ENCODE measurements at places on chromosomes 3 and 15.

GRCh38 chr3:160618878-160619277, 53.5 kb upstream of the KPNA4 start:
- peak; percentile 87 for DNase-seq

DNA sequence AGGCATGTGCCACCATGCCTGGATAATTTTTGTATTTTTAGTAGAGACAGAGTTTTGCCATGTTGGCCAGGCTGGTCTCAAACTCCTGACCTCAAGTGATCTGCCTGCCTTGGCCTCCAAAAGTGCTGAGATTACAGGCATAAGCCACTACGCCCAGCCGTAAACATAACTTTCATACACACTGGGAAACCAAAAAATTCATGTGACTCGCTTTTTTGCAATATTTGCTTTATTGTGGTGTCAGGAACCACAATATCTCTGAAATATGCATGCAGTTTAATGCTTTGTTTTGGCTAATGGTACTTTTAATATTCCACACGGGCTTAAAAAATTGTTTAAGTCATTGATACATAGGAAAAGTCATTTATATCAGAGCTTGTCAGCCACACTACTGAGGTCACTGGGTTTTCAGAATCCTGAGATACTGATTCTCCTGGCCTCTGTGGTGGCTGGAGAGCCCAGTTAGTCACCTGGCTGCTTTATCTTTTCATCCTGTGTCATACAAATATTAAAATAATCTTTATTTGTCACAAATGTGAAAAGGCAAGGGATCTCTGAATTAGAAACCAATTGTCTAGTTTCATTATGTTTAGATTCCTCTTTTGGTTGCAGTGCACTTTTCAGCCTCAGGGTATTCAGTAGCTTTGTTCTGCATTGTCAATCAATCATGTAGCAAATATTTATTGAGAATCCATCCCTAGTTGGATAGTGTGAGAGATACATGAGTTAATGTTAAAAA, 10.0 kb downstream of the TMEM62 start:
- DNase-seq: peak; percentile 2

DNA sequence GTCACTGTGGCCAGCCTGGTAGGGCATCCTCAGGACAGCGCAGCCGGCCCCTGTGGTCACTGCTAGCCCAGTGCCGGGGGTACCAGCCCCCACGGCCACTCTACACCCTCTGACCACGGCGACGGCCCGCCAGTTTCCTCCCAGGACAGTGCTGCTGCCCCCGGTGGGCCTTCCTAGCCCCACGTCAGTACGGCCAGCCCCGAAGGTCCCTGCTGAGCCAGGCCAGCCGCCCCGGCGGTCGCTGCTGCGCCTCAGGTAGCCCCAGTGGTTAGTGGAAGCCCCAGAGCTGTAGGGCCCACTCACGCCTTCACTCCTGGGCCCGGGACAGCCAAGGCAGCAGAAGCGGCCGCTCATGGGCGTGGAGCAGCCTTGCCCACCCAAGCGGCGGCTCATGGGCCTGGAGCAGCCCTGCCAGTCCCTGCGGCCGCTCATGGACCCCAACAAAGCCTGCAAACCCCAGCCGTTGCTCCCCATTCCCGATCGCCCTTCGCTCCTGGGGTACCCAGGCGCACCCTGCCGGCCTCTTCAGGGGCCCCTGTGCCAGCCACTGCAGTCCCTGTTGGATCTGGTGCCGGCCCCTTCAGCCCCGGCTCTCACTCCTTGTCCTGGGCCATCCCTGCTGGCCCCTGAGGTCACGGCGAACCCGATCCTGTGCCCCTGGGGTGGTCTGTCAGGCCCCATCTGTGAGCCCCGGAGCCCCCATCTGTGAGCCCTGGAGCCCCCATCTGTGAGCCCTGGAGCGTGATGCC, 9.5 kb upstream of the ROPN1B start:
- DNase-seq: no peak

- DNase-seq: no peak
Observed at GRCh38 chr15:100189849-100190248, 151.9 kb downstream of the ADAMTS17 start.

- no peak for DNase-seq
Observed at GRCh38 chr3:111901637-111902036, 42.6 kb downstream of the PHLDB2 start.

DNA sequence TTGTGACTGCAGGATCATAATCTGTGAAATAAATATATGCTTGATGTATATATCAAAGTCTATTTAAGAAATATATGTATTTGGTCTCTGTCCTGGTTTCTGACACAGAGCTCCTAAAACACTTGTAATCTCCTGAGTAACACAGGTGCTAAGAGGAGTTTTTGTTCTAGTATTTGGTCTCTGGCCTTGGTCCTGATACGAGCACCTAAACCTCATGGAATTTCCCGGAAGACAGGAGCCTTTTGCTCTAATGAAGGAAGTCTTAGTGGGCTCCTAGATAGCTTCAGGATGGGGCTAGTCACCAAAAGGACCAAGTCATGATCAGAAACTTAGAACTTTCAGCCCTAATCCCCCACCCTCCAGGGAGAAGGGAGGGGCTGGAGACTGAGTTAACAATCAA, 19.2 kb upstream of the MUSTN1 start:
- DNase-seq: no peak

DNA sequence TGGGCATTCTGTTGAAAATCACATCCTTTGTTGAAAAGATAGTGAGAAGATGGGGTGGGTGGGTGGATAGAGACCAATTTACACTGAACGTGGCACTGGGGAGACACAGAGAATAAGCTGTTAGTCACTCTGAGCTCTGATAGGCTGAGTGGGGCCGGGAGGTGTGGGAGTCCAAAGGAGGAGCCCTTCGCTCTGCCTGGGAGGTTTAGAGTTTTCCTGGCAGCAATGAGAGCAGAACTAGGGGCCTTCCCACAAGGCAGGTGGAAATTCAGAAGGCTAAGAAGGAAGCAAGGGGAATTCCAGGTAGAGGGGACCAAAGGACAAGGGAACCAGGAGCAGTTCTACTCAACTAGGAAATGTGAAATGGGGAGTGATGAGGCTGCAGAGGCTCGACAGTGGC, 272.7 kb downstream of the RPLP1 start:
- DNase-seq: no peak

GRCh38 chr15:61661791-61662190, 398.5 kb downstream of the VPS13C start:
- DNase-seq: no peak

- no peak for DNase-seq
Observed at GRCh38 chr3:194672876-194673275, 885 bp upstream of the LSG1 start.

DNA sequence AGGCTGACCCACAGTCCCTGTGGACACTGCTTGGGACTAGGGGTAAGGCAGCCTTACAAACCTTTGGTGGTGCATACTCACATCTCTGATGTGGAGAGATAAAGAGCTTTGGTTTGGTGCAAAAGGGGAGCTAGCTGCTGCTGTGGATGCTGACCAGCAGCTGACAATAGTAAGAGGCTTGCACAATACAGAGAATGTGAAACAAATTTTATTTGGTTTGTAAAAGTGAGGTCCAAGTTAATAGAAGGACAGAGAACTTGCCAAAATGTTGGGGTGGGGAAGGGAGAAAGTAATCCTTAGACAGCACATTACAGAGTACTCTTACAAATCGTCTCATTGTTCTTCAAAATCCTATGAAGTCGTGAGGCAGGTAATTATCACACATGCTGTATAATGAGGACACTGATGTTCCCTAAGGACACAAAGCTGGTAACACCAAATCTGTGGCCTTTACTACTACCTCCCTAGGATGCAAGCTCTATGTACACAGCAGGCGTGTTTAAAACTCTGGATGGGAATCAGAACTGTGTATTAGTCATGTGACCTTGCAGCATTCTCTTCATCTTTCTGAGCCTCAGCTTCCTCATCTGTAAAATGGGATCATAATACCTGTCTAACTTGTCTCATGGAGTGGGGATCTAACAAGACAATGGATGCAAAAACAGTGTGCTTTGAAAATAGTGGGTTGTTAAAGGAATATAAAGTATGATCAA, 21.6 kb downstream of the ARHGAP31 start:
- DNase-seq: peak; percentile 46

- no peak for DNase-seq
Observed at GRCh38 chr15:41844814-41845213, 6.2 kb downstream of the PLA2G4B start.

DNA sequence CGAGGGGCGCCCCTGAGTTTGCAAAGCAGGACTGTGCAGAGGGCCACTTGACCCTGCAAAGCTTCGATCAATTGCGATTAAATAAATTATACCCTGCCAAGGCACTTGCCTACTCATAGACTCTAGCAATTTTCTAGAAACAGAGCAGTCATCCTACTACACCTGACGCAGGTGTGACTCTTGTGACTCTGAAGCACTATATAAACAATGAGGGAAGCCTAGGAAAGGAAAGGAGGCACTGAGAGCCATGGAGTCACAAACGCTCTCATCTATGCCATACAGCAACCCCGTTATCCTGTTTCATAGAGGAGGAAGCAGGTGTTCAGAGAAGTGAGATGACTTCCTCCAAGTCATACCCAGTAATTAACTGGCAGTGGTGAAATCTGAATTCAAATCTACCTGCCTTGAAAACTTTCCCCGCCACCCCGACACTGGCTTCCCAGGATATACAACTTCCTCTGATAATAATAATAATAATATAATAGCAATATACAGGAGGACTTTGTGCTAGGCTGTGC, 14.4 kb downstream of the ARHGEF3 start:
- no peak for DNase-seq

Measured in fibroblast of gingiva (primary cell).